ENCODE measurements at places on chromosomes 7 and 10.

DNA sequence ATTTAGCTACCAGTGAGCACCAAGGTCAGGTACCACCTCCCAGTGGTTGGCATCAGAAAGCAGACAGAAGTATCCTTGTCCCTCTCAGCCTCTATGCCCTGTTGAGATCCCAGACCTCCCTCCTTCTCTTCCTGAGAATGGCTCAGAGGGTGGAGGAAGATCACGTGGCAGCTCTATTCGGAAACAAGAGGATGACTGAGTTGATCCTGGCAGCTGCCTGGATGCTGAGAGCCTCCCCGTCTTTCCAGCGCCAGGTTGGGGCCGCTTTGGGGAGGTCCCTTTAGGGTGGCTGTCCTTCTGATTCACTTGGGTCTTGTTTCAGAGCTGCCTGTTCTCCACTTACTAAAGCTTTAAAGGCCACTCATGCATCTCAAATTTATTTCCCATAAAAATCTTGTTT lies 36.9 kb upstream of the NPFFR1 start:
- no peak for DNase-seq

GRCh38 chr10:95421782-95422181 lies 131.0 kb upstream of the PDLIM1 start:
- DNase-seq, result no peak

- no peak for DNase-seq
These were observed 16.0 kb downstream of the RASGEF1A start for GRCh38 chr10:43250615-43251418.

DNA sequence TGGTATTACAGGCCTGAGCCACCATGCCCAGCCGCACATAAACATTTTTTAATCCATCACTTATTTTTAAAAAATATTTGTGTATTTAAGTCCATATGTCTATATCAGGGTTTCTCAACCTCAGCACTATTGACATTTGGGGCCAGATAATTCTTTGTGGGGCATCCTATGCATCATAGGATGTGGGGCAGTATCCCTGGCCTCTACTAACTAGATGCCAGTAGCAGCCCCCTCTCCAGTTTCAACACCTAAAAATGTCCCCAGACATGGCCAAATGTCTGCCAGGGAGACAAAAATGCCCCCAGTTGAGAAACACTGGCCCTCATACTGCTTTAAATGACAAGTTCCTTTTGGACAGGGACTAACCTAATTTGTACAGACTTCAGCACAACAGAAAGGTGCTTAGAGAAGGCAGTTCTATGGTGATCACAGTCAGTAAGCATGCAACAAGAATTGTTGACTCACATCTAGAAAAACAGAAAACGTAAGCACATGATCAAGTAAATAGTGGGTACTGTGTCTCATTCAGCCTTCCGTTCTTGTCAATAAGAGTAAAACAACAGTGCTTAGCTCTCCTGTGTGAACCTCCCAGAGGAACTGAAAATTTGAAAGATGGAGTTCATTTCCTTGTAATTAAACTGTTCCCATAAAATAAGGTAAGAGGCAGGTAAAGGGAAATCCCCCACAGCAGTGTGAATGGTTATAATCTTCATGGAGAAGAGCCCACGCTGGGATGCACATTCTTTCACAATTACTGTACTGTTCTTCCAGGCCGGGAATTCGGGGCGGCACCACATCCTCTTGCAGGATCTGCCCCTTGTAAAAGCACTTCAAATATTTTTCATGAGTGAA lies 17.3 kb upstream of the ADRB1 start:
- DNase-seq, result peak; percentile 64

DNA sequence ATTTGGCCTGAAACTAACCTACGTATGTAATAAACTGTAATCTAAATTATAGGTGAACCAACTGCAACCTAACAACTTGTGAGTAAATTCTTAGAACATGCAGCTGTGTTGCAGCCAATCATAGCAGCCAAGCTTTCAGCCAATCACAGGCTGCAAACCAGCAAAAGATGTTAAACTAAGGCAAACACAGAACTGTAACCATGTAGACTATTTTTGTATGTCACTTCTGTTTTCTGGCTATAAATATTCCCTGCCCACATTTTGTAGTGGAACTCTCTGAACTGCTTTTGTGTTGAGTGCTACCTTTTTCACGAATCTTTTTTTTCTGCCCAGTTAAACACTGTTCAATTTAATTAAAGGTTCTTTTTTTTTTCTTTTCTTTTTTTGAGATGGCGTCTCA lies 28.2 kb upstream of the ZPBP start:
- no peak for DNase-seq

DNA sequence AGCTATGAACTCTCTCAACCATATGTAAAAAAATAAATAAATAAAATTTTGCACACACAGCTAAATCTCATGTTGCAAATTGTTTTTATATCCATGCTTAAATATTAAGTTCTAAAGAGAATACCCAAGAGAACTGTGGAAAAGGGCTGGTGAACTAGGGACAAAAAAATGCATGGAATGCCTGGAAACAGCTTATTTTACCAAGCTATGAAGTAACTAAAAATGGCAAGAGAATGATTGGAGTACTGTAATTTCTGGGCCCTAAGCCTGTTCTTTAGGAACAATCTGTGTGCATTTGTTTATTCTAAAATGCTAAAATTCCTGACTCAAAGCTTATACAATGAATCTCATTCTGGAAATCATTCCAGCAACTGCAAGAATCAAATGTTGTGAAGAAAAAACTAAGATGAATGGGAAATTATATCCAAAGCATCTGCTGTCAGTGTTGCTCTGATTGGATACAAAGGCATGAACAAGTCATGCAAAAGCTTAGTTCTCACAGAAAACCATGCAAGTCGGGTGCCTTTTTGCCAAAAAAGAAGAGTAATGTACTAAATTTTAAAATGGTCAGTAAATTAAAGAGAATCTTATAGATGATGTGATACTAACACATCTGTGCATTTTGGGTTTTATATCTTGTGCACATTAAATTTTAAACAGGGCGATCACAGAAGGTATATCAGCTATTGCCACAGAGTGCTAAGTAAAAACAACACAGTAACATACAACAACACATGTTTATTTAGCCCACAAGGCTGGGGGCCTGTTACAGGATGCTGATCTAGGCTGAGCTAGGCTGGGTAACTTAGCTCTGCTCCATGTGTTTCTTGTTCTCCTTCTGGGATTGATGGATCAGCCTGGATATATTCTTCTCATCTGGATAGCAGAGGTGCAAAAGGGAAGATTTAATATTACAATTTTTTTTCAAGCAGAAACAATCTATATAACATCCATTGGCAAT lies 453.5 kb upstream of the SEMA3A start:
- peak; percentile 80 for DNase-seq

GRCh38 chr10:110109511-110109910 lies 97.9 kb upstream of the MXI1 start:
- DNase-seq, result no peak

DNA sequence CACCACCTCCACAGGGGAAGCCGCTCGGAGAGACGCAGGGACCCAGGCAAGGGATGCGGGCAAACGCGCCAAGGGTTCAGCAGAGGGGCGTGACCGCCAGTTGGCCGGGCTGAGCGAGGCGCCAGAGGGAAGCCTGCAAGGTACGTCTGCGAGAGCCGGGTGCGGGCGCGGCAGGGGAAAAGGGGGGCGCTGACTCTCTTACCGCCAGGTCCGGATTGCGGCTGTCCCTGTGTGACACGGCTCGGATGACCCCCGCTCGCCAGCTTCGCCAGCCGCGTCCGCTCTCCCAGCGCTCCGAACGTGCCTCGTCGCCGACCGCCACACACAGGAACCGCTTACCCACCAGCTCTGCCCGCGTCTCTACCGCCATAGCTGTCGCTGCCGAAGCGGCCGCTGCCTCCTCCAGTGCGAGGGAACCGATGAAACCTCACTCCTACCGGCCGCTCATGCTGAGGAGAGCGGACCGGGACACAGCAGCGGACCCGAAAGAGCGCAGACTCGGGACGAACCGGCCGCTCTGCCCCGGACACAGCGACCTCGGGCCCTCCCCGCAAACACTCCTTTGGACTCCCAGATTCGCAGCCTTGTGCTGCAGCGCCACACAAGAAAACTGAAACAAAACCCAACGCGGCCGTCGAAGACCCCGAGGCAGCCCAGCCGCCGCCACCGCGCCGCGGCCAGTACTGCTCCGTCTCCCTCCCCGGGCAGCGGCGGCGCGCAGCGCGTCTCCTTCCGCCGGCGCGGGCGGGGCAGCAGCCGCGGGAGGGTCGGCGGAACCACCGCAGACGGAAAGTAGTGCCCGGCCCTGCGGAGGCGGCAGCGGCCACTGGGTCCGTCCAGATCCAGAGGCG lies at the start of gene JMJD1C:
Gene JMJD1C, minus strand, starts transcription at position 685 of the 851 bp plus-strand sequence. Its CDS starts 315 bp downstream, at position 370.
- DNase-seq, result peak; percentile 70

GRCh38 chr7:401495-401894 lies 111.5 kb downstream of the FOXL3 start:
- no peak for DNase-seq

- DNase-seq, result peak; percentile 95
These were observed 74.6 kb upstream of the FRMD4A start for GRCh38 chr10:14405076-14406065.

GRCh38 chr7:38846280-38846679 lies 62.7 kb downstream of the VPS41 start:
- DNase-seq, result no peak

DNA sequence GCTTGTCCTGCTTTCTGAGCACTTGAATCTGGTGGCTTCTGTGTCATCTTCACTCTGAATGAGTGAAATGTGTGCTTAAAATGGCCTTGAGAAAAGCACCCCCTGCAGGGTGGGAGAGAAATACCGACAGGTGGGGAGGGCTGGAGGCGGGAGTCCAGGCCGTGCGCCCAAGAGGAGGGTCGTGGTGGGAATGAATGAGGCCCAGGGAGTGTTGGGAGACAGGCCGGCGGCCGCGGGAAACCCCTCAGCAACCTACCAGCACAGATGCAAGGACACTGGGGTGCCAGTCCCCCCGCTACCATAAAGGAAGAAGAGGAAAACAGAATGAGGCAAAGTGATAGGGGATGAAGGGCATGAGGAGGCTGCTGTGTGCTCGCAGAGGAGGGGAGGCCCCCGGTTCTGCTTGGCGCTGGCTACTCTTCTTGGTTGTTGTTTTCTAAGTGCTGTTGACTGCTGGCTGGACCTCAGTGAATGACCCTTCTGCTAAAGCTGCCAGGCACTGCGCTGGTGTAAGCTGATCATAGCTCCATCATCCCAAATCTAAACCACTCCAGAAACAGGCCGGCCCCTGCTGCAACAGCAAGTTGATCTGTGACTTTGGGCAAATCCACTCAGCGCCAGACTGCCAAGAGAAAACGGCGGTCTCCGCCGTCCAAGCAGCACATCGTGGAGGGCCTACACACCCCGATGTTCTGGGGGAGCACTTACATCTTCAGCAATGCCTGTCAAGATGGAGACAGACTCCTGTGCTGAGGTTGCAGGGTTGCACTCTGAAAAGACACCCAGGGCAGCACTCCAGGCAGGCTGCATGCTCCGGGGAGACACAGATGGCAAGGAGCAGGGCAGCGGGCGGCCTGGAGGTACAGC lies 378.5 kb downstream of the DNAJB6 start:
- DNase-seq, result no peak

- no peak for DNase-seq
These were observed 10.0 kb upstream of the PRPS1L1 start for GRCh38 chr7:18037609-18038008.

DNA sequence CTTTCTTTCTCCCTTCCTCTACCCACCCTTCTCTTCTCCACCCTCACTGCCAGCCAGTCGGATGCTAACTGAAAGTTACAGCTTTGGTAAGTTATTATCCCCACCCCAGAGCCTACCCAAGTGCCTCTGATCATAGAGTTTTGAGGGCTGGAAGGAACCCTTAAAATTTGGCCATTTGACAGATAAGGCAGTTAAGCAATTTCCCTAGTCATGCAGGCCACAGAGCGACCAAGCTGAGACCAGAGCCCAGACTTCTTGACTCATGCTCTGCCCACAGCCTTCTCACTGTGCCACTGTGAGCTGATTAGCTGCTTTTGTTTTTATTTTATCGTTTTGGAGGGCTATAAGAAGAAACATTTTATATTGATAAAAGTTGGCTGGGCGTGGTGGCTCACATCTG lies 17.2 kb downstream of the SAP25 start:
- no peak for DNase-seq

GRCh38 chr10:99754670-99755069 lies 22.6 kb downstream of the CUTC start:
- no peak for DNase-seq

- no peak for DNase-seq
These were observed 46.3 kb downstream of the EEPD1 start for GRCh38 chr7:36199329-36199728.

- DNase-seq, result no peak
These were observed 175.0 kb downstream of the REEP3 start for GRCh38 chr10:63696205-63696604.

GRCh38 chr10:62625484-62625883 lies 179.0 kb upstream of the ADO start:
- no peak for DNase-seq

GRCh38 chr7:120994512-120995410 lies 6.2 kb downstream of the CPED1 start:
- no peak for DNase-seq

Measured in astrocyte of the cerebellum (primary cell).